EL (cell line): ENCODE measurements at places on chromosomes 16 and 17.

DNA sequence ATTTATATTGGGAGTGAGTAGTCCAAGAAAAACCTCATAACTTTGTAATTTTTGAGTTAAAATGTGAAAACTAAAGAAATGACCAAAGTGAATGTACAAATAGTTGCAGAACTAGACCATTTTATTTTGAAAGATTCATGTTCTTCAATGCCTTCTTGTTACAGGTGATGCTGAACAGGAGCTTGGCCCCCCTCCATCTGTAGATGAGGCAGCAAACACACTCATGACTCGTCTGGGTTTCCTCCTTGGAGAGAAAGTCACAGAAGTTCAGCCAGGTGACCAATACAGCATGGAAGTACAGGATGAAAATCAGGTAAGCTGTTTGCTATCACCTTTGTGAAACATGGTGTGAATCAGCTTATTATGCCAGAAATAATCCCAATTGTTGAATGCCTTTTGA lies 227.8 kb downstream of the TANC2 start:
- no peak for DNase-seq

GRCh38 chr17:64028874-64029464 lies 8.5 kb upstream of the ICAM2 start:
- peak; percentile 62 for DNase-seq

DNA sequence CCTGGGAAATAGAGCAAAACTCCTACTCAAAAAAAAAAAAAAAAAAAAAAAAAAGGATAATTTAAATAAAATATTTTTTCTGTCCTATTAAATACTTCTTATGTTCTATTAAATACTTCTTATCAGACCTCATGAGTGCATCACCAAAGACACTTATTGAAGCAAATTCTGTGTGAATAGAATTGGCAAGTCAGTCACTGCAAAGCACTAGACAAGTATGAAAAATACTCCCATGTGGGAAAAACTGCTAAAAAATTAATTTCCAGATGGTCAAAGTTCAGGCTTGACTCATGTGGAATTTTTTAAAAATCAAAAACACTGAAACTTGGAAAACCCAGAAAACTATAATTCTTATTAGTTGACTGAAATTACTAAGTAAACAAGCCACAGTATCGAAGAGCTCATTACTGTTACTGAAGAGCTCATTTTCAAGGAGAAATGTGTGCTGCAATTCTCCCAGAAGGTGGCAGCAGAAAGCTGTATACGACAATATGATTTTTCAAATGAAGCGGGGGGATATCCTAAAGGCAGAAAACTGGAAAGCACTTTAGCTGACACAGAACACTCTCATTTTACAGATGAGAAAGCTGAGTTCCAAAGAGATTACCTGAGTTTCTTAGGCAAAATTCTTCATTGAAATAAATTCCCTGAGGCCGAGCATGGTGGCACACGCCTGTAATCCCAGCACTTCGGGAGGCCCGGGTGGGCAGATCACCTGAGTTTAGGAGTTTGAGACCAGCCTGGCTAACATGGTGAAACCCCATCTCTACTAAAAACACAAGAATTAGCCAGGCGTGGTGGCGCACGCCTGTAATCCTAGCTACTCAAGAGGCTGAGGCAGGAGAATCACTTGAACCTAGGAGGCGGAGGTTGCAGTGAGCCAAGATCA lies 15.9 kb upstream of the FBXO47 start:
- DNase-seq: peak; percentile 76

GRCh38 chr16:67150047-67150832 lies 558 bp downstream of the B3GNT9 start:
- peak; percentile 62 for DNase-seq

- no peak for DNase-seq
These were observed 375.7 kb upstream of the CDH11 start for GRCh38 chr16:65497571-65497970.

- no peak for DNase-seq
These were observed 16.5 kb downstream of the RGS11 start for GRCh38 chr16:259226-259625.

- peak; percentile 79 for DNase-seq
These were observed 40.3 kb downstream of the CYB561 start for GRCh38 chr17:63405741-63406261.
